CD4-positive, alpha-beta T cell treated with Interleukin-6 at 100 ng/mL for 8 hours (primary cell): ENCODE measurements at places on chromosomes 11 and 22.

GRCh38 chr11:107707215-107707671 is 4.6 kb downstream of the SLN start:
- DNase-seq = no peak

GRCh38 chr22:19974268-19974861 is 32.7 kb upstream of the TXNRD2 start:
- no peak for DNase-seq

DNA sequence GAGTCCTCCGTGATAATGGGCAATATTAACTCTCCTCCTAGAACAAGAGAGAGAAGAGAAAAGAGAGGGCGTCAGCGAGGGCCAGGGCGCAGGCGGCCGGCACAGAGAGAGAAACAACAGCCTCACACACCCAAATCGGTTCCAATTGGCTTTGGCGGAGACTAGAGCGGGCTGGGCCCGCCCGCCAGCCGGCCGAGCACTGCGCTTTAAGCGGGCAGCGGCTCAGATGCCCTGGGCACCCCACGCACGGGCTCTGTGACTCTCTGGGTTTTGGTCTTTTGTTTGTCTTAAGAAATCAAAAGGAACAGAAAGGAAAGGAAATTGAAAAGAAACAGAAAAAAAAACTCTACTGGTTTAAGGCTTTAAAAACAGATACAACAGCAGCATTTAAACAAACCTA is 17.0 kb downstream of the SLC22A12 start:
- no peak for DNase-seq

DNA sequence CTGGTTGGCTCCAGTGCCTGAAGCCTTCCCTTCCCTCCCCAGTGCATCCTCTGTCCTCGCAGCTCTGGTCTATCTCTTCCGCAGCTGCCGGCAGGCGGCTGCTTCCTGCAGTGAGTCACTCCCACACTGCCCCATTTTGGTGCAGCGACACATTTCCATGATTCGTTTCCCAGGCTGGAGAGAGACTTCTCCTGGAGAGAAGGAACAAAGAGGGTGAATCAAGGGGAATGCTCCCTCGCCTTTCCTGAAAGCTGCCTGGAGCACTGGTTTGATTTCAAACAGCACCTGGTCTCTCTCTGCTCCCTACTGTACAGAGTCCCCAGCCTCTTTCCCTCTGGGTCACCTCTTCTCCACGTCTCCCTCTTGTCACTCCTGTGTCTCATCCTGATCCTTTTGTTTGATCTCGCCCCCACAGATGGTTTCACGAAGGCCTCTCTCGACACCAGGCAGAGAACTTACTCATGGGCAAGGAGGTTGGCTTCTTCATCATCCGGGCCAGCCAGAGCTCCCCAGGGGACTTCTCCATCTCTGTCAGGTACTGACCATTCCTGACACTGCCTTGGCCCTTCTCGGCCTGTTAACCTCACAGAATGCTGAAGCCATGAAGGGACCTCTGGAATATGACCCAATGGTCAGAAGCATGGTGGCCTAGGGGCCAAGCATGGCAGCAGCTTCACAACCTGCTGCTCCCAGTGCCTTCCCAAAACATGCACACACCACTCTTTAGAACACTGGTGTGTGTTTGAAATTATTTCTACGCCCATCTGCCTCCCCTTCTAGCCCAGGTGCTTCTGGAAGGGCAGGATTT is at the start of gene TMA7B:
Gene TMA7B, plus strand, starts transcription at position 758 of the 808 bp plus-strand sequence. CDS start 3,978 bp downstream, outside the sequence.
- peak; percentile 47 for DNase-seq

DNA sequence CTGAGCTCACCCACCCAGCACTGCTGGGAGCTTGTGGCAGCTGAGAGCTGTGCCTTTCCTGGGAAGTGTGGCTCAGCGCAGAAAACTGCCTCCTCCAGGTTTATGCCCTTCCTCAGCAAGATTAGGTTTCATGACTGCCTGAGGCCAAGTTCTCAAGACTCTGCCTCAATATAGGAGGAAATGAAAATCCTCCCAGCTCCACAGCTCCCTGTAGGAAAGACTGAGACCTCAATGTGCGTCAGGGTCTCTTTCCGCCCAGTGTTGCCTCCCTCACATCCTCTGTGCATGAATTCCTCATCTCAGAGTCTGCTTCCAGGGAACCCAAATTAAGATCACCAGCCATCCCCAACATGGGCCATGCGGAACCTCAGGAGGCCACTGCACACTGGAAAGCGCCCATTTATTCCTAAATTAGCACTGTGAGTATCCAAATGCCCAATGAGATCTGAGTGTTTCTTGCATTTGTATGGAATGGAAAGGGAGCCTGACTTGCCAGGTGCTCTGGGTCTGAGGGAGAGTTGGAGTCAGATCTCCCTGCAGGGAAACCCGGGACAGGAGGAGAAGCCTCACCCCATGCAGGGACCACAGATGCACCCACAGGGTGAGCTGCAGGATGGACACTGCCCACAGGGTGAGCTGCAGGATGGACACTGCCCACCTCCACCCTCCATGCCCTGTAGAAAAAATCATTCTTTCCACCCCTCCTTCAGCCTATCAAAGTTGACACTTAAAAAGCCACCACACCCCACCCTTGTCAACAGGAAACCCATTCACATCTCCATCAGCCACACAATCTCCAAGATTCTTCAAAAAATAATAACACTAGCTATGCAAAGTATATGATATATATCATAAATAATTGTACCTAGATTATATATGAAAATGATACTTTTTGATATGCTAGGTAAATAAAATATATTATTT is 97.4 kb upstream of the IGLL5 start:
- DNase-seq = no peak

GRCh38 chr22:37830093-37830842 is 7.1 kb downstream of the GALR3 start:
- DNase-seq = no peak

GRCh38 chr11:33919645-33920044 is 27.8 kb upstream of the LMO2 start:
- DNase-seq = no peak

DNA sequence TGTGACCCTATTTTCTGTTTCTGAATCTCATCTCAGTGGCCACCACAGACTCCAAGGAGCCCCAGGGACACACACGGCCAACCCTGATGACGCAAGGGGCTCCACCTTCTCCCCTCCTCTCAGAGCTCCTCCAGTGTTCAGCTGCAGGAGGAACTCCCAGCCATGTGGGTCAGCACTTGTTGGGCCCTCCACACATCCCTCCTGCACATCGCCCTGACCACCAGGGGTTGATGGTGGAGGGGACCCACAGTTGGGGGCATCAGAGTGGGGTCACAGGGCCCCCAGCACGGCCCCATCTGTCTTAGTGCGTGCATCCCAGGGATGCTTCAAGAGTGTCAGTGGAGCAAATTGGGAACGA is 499.6 kb downstream of the BRD1 start:
- DNase-seq = no peak
